GM23338 (cell line): ENCODE measurements at places on chromosomes 12 and 14. TPM values are rescaled to one million over a fixed set of nuclear protein-coding genes. Genes with fewer than 3 reads are reported as not detected.

GRCh38 chr12:92312463-92312964 is 166.9 kb upstream of the BTG1 start:
- no peak for DNase-seq

- DNase-seq: no peak
These were observed 29.9 kb upstream of the BCDIN3D start for GRCh38 chr12:49872781-49873181.

MGP gene
- polyA plus RNA-seq: 0.60 TPM in 1 of 2 replicates, not detected in the other

- no peak for DNase-seq
These were observed 171.4 kb downstream of the CRADD start for GRCh38 chr12:93848523-93849101.

- DNase-seq: no peak
These were observed 577.2 kb downstream of the PRKD1 start for GRCh38 chr14:29350496-29350895.

DNA sequence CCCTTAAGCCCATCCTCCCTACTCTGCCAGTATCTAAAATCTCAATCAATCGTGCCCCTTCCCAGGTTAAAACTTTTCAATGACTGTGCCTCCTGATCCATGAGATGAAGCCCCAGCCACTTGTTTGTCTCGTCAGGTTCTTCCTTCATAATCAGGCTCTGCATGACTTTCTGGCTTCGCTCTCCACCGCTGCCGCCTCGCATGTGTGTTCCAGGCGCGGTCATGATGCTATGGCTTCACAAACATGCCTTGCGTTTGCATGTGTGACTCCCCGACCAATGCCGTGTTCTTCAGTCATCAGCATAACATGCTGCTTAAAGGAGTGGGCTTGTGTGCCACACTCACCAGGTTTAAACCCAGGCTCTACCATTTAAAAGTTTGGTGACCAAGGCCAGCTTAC is 5.0 kb upstream of the C1RL start:
- no peak for DNase-seq

C12orf50 gene
- polyA plus RNA-seq: not detected in 2 replicates

CIROP gene
- polyA plus RNA-seq: not detected in 2 replicates

TUBA1C gene
- polyA plus RNA-seq: 187 and 191 TPM in 2 replicates

- DNase-seq: peak; percentile 85
These were observed at the start of gene VSIG10 for GRCh38 chr12:118103601-118104382. Gene VSIG10, minus strand, starts transcription at chr12:118104011. Its CDS starts 340 bp downstream, at chr12:118103671.

IFNG-AS1 gene
- polyA plus RNA-seq: not detected in 2 replicates

GRCh38 chr14:95248432-95248831 is 71.3 kb downstream of the CLMN start:
- no peak for DNase-seq

SLC25A47 gene
- polyA plus RNA-seq: not detected in 2 replicates

DNA sequence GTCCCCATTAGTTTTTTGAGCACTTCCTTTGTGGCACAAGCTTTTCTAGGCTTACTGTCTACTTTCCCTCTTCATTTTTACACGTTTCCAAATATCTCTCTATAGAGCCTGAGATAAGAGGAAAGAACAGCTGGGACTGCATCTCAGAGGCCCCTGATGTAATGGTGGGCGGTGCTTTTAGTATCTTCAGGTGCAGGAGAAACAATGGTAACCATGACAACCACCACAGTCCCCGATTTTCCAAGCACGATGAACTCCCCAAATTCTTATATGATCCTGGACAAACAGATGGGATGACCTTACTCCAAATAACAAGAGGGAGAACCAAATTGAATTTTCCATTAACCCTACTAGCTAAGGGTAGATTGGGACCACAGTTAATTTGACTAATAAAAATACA is 103.3 kb downstream of the AEBP2 start:
- DNase-seq: peak; percentile 62

- DNase-seq: no peak
These were observed 1.4 kb upstream of the PDE3A start for GRCh38 chr12:20366776-20367409.

TRMT61A gene
- 13.2 and 13.4 TPM in 2 replicates for polyA plus RNA-seq

DNA sequence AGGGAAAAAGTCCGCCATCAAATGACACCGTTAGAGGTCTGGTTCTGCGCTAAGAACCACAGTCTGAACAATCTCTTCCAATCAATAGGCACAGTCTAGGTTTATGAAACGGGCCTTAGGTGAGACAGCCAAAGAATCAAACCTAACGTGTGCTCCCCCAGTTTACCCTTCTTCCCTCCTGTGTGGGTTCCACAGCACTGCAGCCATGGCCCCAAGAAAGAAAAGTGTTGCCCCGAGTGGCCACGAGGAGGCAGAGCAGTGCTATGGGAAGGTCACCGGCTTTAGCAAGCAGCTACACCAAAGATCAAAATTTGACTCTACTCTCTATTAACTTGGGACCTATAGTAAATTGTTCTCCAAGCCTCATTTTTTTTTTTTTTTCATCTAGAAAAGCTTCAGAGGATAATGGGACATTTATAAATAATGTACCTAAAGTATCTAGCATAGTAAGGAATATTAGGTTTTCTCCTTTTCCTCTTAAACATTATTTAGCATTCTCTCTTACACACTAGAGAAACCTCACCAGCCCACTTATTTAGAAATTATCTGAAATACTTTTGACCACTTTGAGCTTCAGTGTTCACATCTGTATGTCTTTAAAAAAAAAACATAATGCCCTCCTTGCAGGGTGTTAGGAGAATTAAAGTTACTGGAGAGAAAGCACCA is 70.2 kb upstream of the GPHB5 start:
- peak; percentile 81 for DNase-seq

- DNase-seq: no peak
These were observed 398.5 kb downstream of the FSCB start for GRCh38 chr14:44108601-44109000.

PTGER2 gene
- polyA plus RNA-seq: 1.3 and 1.9 TPM in 2 replicates

LIMA1 gene
- polyA plus RNA-seq: 24.7 and 27.7 TPM in 2 replicates

SCN8A gene
- polyA plus RNA-seq: 2.9 and 4.6 TPM in 2 replicates

DNA sequence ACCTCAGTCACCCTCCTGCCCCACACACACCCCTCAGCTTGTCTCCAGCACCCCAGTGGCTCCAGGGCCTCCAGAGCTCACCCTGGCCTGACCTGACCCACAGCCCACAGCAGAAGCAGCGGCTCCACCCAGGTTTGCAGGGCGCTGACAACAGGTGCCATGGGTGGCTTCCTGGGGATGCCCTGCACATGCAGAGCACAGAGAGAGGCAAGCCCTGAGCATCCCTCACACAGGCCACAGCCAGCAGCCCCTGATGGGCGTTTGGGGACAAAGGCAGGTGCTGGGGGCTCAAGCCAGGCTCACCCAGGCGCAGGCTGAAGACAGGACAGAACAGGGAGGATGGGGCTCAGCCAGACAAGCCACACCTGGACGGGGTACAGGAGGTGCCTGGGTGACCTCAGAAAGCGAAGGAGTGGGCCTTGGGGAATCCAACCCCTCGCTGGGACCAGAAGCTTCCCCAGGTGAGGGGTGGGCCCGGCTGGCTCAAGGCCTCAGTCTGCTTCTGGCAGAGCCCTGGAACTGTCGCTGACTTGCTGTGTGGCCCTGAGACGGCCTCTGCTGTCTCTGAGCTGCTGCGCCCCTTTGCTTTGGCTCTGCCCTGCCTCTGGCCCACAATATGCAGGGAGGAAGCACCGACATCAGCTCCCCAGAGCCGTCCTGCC is 10.6 kb downstream of the ARL6IP4 start:
- DNase-seq: no peak

CLEC6A gene
- 0.21 TPM in 1 of 2 replicates, not detected in the other for polyA plus RNA-seq

PTPRB gene
- polyA plus RNA-seq: 0.13 and 0.24 TPM in 2 replicates

GRCh38 chr14:104096751-104097700 is 11.5 kb downstream of the ASPG start:
- DNase-seq: peak; percentile 41

DNA sequence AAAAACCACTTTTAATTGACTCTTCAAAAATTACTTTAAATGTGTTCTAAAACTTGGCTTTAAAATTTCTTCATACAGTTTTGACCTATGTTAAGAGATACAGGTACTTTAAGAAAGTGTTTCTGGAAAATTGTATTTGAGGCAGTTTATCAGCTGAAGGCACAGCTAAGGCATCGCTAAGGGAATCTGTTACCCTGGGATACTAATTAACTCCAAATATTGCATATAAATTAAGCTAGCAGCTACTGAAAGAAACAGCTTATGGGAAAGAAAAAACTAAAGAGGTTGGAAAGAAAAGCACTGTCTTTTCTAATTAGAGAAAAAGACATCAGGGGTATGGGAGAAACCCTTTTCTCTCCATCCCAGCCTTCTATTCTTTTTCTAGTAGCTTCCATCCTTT is 134.1 kb upstream of the SLC35F4 start:
- no peak for DNase-seq

- no peak for DNase-seq
These were observed 185.8 kb upstream of the NUDT4 start for GRCh38 chr12:93191956-93192355.

- no peak for DNase-seq
These were observed 14.7 kb downstream of the BLTP3B start for GRCh38 chr12:100127766-100128511.

- no peak for DNase-seq
These were observed 94.2 kb downstream of the DDX51 start for GRCh38 chr12:132049876-132050275.

CLEC12A gene
- not detected in 2 replicates for polyA plus RNA-seq

DNA sequence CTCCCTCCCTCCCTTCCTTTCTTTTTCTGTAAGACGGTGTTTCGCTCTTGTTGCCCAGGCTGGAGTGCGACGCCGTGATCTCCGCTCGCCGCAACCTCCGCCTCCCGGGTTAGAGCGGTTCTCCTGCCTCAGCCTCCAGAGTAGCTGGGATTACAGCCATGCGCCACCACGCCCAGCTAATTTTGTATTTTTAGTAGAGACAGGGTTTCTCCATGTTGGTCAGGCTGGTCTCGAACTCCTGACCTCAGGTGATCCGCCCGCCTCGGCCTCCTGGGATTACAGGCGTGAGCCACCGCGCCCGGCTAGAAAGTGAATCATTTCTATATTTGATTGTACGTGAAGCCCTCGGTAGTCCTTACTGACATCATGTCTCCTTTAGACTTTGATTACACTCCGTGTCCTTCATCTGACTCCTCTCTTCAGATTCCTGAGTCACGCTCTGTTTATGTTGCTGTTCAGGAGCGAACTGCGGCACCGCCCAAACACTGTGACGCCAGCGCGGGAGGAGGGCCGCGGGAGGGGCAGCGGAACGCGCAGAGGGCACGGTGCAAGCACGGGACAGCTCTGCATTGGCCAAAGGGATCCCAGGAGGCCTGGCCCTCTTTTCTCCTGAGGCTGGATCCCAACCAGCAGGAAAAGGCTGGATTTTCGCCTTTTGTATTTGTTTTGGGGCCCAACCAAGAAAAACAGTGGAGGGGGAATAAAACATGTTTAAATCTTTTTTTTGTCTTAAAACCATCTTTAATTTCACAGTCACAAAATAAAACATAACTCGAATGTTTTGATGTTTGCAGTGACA is 538 bp upstream of the GABARAPL1 start:
- DNase-seq: peak; percentile 94

PXN gene
- polyA plus RNA-seq: 38.4 and 39.0 TPM in 2 replicates

OR6C2 gene
- not detected in 2 replicates for polyA plus RNA-seq

GRCh38 chr12:105658389-105658788 is 327.9 kb downstream of the C12orf75 start:
- DNase-seq: no peak

DNA sequence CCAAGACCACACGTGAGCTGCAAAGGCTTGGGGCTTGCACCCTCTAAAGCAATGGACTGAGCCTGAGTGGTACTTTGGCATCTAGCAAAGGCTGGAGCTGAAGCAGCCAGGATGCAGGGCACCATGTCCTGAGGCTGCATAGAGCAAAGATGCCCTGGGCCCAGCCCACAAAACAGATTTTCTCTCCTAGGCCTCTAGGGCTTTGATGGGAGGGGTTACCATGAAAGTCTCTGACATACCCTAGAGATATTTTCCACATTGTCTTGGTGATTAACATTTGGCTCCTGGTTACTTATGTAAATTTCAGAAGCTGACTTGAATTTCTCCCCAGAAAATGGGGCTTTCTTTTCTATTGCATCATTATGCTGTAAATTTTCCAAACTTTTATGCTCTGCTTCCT is 438.3 kb downstream of the SLC16A7 start:
- no peak for DNase-seq

RGS6 gene
- polyA plus RNA-seq: 0.61 and 0.66 TPM in 2 replicates

DNA sequence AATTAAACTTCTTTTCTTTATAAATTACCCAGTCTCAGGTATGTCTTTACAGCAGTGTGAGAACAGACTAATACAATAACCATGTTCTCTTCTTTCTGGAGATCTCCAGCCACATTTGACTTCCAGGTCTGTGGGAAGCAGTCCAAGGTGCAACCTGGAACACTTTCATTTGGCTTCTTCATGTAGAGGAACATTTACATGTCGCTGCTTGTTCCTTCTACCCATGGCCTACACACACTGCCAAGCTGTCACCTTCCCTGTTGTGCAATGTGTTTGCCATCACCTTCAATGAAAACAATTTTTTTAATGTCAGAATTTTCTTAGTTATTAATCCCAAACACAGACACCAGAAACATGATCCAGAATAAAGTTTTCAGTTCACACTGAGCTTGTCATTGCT is 104.7 kb downstream of the PRKCH start:
- no peak for DNase-seq

DNA sequence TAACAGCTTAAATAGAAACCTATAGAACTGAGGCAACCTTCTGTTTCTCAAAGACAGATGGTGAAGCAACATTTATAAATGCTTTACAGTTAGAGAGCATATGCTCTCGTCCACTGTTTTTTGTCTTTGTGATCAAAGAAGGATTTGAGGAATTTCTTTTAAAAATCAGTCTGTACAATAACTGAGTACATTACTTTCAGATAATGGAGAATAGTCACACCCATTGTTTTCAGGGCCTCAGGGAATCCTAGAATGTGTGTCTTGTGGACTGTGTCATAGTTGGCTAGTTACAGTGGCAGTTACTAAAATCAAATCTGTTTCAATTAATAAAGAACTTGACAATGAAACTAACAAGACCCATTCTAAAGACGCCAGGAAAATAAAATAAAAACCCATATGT is 107.9 kb downstream of the PRKCH start:
- DNase-seq: no peak

DNA sequence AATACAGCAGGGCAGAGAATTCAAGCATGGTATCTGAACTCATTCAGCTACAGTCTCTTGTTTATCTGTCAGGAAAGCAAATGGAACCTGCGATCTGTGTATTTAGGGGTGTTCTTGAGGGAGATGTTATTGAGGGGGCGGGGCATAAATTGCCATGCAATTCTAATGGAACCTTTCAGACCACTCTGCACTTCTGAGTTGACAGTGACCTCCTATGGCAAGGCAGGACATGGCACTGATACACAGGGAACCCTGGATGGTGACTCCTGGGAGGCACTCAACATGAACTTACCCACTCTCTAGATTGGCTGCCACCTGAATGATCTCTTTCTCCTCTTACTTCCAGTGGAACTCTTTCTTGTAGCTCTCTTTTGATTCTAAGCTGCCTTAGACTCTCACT is 787.3 kb downstream of the VRK1 start:
- peak; percentile 46 for DNase-seq

- DNase-seq: no peak
These were observed 203.8 kb downstream of the CRADD start for GRCh38 chr12:93880853-93881522.

GRCh38 chr12:91335699-91336098 is 153.1 kb upstream of the DCN start:
- DNase-seq: no peak

- no peak for DNase-seq
These were observed 42.8 kb downstream of the PRICKLE1 start for GRCh38 chr12:42546709-42547108.
